Caudate nucleus (tissue), 63 donors: ENCODE measurements at places on chromosomes 4 and X.
A peak's percentile ranks its signal among the peaks of the same experiment; 100 is the strongest.

DNA sequence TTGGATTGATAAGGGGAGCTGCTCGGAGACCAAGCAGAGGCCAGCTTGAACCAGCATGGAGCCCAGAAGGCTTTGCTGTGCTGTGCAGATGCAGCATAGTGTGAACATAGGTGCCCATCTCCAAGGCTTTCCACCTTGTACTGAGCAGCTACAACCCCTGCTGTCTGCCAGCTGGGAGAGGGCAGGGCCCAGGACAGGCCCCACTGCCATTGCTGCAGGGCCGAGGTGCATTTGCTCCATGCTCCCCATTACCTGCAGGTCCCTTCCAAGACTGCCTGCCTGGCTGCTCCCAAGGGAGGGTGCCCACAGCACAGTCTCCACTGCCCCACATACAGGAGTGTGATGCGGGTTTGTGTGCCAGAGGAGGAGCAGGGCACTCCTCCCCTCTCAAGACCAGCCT, 1016.0 kb upstream of the INTU start:
- no peak for DNase-seq

DNA sequence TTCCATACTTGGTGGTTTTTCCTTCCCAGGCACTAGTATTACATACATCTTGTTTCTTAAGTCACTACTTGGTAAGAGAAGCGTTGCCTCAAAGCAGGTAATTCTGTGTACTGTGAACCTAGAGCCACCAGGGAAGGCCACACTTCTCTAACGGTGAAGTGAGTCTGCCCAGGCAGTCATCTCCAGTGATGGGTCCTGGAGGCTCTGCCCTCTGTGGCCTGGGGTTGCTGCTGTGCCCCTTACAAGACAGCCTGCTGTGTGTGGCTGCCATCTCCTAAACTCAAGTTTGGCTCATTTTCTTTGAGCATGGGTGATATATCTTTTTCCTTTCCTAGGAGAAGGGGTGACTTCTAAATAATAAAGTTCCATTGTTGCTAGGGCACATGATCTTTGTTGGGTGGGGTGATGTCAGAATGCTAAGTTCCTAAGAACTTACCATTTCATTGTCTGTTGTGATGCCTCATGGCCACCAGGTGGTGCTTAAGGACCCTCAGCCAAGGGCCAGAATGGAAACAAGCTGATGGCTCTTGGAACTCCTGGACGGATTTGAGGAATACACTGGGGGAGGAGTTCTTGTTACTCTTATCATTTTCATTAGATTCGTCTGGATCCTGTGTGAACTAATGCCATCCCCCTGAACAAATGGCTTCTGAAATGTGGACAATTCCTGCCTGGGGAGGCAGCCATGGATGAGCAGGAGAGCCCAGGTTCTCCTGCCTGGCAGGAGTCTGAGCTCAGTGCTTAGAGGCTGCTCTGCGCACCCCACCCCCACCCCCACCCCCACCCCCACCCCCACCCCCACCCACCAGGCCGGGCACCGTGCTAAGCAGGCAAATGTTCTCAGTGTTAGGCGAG, 41.1 kb upstream of the WDR1 start:
- peak; percentile 5 for DNase-seq

- DNase-seq, result no peak
Measured at GRCh38 chr4:159764343-159764952, 661.6 kb downstream of the RAPGEF2 start.

DNA sequence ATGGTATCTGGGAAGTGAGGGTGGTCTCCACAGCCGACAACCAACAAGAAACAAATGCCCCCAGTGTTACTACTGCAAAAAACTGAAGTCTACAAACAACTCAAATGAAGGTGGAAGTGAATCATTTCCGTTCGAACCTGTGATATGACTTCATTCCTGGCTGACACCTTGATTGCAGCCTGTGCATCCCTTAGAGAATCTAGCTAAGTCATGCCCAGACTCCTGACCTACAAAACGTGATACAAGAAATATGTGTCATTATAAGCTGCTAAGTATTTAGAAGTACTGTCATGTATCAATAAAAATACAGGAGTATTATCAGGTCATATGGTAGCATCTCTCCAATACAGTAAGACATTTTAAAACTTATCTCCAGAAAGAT, 959.7 kb upstream of the LCORL start:
- DNase-seq, result no peak

- DNase-seq, result no peak
Measured at GRCh38 chr4:185879666-185880312, 67.8 kb upstream of the SORBS2 start.

GRCh38 chrX:20217271-20217670, 49.4 kb downstream of the RPS6KA3 start:
- DNase-seq, result no peak

- no peak for DNase-seq
Measured at GRCh38 chrX:17025621-17026302, 79.3 kb downstream of the REPS2 start.

GRCh38 chr4:183118585-183118984, 19.5 kb downstream of the WWC2 start:
- DNase-seq, result no peak

DNA sequence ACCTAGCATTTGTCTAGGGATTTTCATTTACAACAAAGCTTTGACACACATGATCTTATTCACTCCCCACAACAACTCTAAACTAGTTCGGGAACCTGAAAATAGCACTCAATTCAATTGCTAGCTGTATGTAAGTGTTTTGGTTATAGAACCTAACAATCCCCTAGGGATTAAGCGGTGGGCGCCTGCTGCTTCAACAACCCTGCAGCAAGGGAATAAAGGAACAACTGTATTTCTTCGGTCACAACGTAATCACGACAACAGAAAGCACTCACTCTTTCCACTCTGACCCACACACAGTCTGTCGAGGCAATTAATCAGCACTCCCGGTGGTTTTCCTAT, 674 bp upstream of the DIAPH2 start:
- DNase-seq, result no peak

GRCh38 chr4:43047058-43047457, 154.5 kb downstream of the GRXCR1 start:
- no peak for DNase-seq

- no peak for DNase-seq
Measured at GRCh38 chr4:122379239-122379638, 428 bp downstream of the ADAD1 start.

GRCh38 chr4:87310691-87311335, 11.9 kb downstream of the HSD17B13 start:
- DNase-seq, result no peak
